ENCODE measurements at places on chromosomes 4 and X.

- no peak for DNase-seq
Measured at GRCh38 chr4:10047967-10048366, 26.7 kb upstream of the SLC2A9 start.

GRCh38 chrX:35919536-35920309, at the start of gene CFAP47:
Gene CFAP47, plus strand, starts transcription at chrX:35919734. Its CDS starts 66 bp downstream, at chrX:35919800.
- DNase-seq, result no peak

DNA sequence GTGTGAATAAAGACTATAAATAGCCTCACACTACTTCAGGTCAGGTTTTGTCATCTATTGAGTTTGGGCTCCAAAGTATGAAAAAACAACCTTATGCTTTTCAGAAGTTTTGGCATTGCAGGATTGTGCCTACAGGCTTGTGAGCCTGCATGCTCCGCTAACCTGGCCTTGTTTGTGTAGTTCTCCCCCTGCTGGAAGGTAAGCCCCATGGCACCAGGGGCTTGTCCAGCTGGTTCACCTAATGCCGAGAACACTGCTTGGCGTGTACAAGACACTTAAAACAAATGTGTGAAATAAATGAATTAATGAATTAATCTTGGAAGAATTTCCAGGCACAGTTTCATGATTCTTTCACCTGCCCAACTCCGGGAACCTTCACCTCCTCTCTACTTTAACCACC, 1.8 kb upstream of the HSD17B10 start:
- no peak for DNase-seq

DNA sequence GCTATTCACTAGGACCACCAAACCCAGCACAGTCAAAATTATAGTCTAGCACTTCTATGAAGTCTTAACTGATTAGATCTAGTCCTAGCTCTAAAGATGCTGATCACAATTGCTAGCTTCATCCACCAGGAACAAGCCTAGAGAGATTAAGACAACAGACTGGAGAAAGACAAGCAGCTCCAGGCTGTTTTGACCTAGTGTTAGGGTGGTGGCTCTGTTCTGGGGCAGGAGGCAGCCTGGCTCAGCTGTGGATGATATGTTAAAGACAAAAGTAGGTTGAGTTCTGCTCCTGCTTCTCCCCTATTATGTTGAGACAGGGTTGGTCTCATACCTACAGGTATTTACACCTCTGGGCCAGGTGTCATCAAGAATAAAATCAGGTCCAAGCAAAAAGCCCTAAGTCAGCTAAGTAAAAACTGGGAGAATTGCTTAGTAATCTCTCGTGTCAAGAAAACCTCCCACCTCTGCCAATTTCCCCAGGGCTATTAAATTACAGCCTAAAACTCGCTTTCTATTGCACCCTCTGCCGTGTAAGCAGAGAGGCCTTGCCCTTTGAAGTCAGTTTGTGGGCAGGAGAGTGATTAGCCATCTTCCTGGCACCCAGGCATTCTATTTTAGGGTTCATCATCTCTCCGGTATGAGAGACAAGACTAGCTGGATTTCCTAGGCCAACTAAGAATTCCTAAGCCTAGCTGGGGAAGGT, 39.9 kb downstream of the RAB40AL start:
- peak; percentile 49 for DNase-seq

DNA sequence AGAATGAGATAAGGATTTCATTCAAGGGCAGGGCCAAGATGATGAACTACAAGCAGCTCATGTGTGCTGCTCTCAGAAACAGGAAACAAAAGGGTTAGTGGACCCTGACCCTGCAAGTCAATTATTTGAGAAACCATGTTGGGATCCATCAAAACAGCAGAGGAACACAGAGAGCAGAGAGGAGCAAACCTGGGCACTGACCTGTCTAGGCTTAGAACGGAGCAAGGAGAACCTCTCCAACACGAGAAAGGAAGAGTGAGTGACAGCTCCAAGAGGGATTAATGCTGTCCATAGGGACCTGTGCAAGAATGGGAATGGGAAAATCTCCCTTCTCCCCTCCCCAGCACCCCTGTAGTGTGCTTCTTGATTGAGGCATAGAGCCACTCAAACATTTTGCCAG, 53.9 kb upstream of the UGT2B4 start:
- DNase-seq, result no peak

Data from GM04504 (cell line).